Left lung (tissue), 14 donors: ENCODE measurements at places on chromosomes 1 and 21. TPM values are rescaled to one million over a fixed set of nuclear protein-coding genes. Genes with fewer than 3 reads are reported as not detected.

The SAMD13 gene
- 8.1 TPM for polyA plus RNA-seq

The FBXO28 gene
- 32.2 TPM for polyA plus RNA-seq

The LIN28A gene
- 0.10 TPM for polyA plus RNA-seq

The CYP4Z1 gene
- polyA plus RNA-seq, result 0.64 TPM

GRCh38 chr1:10697621-10698160, 98.8 kb downstream of the CASZ1 start:
- no peak for DNase-seq

- no peak for DNase-seq
Observed at GRCh38 chr1:13759072-13759471, 59.1 kb downstream of the PRDM2 start.

GRCh38 chr1:28917757-28918118, 3.4 kb downstream of the EPB41 start:
- no peak for DNase-seq

- DNase-seq, result no peak
Observed at GRCh38 chr1:13479171-13479856, 34.5 kb downstream of the LRRC38 start.
